ENCODE measurements at places on chromosomes 3 and 15. TPM values are rescaled to one million over a fixed set of nuclear protein-coding genes. Genes with fewer than 3 reads are reported as not detected.

GOLGA8G gene
- not detected for total RNA-seq

GOLGA8M gene
- 1.0 TPM for total RNA-seq

GPR171 gene
- 20.7 TPM for total RNA-seq

CCDC191 gene
- 6.4 TPM for total RNA-seq

- peaks cover 4% of the 10 kb centered on the region for H3K36me3 ChIP-seq
- peaks cover 48% of the 10 kb centered on the region for H3K27me3 ChIP-seq
- no peak for DNase-seq
Observed at GRCh38 chr3:38843898-38844297, 27.9 kb upstream of the SCN10A start.

DNA sequence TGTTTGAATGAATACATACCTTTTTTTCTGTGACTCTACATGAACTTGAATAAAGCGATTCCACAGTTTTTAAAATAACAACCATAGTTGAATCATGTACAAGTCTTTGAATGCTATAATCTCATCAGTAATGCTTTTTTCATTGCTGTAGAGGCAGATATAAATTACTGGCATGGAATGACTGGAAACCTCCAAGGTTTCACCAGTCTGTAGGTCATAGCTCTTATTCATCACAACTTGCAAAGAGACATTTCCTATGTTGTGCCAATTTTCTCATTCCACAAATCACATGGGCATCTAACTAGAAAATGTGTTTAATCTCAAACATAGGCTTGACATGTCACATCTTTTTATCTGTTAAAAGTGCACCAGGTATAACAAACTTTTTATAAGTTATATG is 407.1 kb upstream of the KCNMB2 start:
- H3K4me1 ChIP-seq, result no peaks in the 10 kb centered on the region
- no peak for DNase-seq
- H3K36me3 ChIP-seq, result no peaks in the 10 kb centered on the region
- no peak overlapping the region for H3K4me3 ChIP-seq
- H3K27ac ChIP-seq, result no peak overlapping the region

DNA sequence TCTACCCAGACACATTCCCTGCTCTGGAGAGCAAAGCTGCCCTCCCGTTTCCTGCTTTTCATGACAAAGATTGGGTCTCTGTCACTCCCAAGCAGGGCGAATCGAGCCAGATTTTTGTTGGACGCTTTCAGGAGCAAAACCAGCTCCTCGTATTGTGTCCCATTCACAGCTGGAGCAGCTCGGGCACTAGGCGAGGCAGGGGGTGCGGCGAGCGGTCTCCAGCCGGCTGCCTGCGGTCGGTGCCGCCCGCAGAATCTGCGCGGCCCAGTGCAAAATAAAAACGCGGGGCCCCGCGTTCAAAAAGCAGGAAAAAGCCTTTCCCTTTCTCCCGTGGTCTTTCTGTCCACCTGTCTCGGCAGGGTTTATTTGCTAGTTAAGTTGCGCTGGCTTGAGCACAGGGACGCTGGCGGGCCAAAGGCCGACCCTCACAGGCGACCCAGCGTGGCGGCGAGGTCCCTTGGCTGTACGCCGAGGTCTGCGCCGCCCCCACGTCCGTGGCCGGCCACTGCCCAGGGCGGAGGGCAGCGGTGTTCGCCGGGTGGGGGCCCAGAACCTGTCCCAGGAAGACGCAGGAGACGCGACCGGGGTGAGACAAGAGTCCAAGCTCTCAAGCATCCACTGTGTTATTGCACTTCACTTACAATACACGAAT is 71.2 kb downstream of the CYP19A1 start:
- peaks cover 14% of the 10 kb centered on the region for H3K27me3 ChIP-seq
- DNase-seq, result no peak
- H3K36me3 ChIP-seq, result peaks cover 2% of the 10 kb centered on the region
- no peak overlapping the region for H3K27ac ChIP-seq
- H3K4me3 ChIP-seq, result peak overlapping the region; percentile 28

GRCh38 chr15:65785151-65785550 is 6.9 kb downstream of the DENND4A start:
- no peak for DNase-seq
- no peaks in the 10 kb centered on the region for H3K27me3 ChIP-seq
- H3K27ac ChIP-seq, result peak overlapping the region; percentile 19
- no peak overlapping the region for H3K4me3 ChIP-seq

- no peaks in the 10 kb centered on the region for H3K36me3 ChIP-seq
- no peaks in the 10 kb centered on the region for H3K4me1 ChIP-seq
- no peak overlapping the region for H3K4me3 ChIP-seq
- DNase-seq, result no peak
- H3K27ac ChIP-seq, result no peak overlapping the region
Observed at GRCh38 chr3:55030938-55031337, 103.1 kb upstream of the LRTM1 start.

DNA sequence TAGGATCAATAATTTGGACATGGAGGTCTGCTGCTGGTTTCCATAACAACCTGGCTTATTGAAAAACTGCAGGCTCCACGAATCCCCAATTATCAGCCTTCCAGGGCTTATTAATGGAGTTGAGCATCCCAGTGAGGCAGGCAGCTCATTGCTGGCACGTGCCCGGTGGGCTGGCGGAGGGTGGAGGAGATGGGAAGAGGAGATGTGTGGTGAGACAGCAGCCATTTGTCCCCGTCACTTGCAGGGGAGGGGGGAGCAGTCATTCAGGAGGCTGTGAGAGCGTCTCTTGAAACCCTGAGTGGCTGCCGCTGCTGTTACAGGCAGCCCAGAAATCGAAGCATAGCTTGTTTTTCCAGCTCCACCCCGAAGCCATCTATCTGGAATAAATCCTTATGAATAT is 70.6 kb downstream of the GAP43 start:
- peaks cover 5% of the 10 kb centered on the region for H3K36me3 ChIP-seq
- H3K4me1 ChIP-seq, result peaks cover 4% of the 10 kb centered on the region
- H3K4me3 ChIP-seq, result no peak overlapping the region
- DNase-seq, result no peak
- peaks cover 23% of the 10 kb centered on the region for H3K27me3 ChIP-seq
- H3K27ac ChIP-seq, result no peak overlapping the region

DNA sequence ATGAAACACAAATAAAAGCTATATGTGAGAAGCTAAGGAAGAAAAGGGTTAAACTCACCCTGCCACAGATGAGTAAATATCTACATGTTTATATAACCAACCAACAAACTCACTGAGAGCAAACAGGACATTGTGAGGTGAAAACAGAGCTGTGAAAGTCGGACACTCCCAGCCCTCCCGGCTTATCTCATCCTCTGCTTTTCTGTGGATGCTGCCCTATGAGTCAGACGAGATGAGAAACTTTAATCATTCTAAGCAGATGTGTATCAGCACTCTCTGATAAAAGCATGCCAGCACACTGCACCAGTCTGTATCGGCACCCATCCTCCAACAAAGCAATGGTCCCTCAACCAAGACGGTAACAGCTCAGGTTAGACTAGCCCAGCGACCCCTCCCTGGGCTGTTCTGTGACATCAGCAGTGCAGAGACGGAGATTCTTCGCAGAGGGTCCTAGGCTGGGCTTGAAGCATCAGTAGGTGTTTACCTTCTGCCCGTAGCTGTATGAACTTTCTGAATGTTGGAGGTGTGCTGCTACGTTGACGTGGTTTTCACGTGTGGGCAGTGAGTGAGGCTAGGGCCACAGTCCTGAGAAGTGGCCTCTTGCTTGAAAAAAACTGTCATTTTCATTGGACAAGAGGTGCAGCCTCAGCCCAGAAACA is 119.8 kb upstream of the ALDH1A3 start:
- H3K27me3 ChIP-seq, result peaks cover 61% of the 10 kb centered on the region
- no peak for DNase-seq
- peaks cover 3% of the 10 kb centered on the region for H3K4me1 ChIP-seq
- no peak overlapping the region for H3K4me3 ChIP-seq
- H3K36me3 ChIP-seq, result no peaks in the 10 kb centered on the region

DNA sequence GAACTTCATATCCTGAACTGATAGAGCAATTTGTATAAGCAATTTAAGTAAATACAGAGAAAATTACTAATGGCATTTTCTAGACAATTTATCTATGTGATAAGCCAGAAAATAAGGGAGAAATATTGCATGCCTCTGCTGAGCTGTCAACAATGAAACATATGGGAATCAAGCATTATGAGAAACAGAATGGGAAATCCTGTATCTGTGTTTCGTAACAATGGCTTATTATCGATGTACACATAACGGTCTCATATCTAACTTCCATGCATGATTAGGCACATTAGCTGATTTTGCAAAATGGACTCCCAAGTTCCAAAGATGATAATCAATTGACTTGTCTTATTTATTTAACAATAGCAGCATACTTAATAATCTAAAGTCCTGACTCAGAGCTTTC is 30.4 kb upstream of the KCNMB2 start:
- H3K4me3 ChIP-seq, result no peak overlapping the region
- no peaks in the 10 kb centered on the region for H3K4me1 ChIP-seq
- H3K36me3 ChIP-seq, result no peaks in the 10 kb centered on the region
- no peak for DNase-seq
- no peak overlapping the region for H3K27ac ChIP-seq
- H3K27me3 ChIP-seq, result no peaks in the 10 kb centered on the region

DNA sequence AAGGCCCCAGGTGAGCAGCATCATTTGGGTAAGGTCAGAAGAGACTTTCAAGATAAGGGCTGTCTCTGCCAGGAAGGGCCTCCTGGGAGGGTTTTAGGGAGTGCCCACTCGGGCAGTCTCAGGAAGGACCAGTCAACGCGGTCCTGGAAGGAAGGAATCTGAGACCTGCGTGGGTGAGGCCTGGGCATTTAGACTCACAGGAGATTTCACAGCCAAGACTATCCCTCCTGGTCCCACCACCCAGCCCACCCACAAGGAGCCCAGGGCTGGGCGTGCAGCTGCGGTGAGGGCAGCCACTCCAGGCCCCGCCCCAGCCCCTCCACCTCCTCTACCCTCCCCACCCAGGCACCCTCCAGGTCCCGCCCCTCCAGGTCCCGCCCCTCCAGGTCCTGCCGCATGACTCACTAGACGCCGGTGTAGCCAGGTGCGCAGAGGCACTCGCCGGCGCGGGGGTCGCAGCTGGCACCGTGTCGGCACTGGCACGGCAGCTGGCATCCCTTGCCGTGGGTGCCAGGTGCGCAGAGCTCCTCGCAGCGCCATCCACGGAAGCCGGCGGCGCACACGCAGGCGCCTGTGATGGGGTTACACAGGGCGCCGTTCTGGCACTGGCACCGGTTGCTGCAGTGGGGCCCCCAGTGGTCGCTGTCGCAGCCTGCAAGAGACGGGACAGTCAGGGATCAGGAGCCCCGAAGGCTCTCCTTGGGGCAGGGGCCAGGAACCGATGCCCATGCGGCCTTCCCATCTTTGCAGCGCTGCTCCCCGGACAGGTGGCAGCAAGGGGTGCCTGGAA is 112.7 kb downstream of the RAB11A start:
- no peak for DNase-seq
- H3K4me3 ChIP-seq, result peak overlapping the region; percentile 77
- peaks cover 47% of the 10 kb centered on the region for H3K27me3 ChIP-seq
- peaks cover 15% of the 10 kb centered on the region for H3K4me1 ChIP-seq
- no peaks in the 10 kb centered on the region for H3K36me3 ChIP-seq

GRCh38 chr15:65907661-65908060 is 38.4 kb downstream of the RAB11A start:
- no peak overlapping the region for H3K27ac ChIP-seq
- H3K27me3 ChIP-seq, result no peaks in the 10 kb centered on the region
- peaks cover 2% of the 10 kb centered on the region for H3K36me3 ChIP-seq
- H3K4me1 ChIP-seq, result peaks cover 6% of the 10 kb centered on the region
- H3K4me3 ChIP-seq, result no peak overlapping the region

DNA sequence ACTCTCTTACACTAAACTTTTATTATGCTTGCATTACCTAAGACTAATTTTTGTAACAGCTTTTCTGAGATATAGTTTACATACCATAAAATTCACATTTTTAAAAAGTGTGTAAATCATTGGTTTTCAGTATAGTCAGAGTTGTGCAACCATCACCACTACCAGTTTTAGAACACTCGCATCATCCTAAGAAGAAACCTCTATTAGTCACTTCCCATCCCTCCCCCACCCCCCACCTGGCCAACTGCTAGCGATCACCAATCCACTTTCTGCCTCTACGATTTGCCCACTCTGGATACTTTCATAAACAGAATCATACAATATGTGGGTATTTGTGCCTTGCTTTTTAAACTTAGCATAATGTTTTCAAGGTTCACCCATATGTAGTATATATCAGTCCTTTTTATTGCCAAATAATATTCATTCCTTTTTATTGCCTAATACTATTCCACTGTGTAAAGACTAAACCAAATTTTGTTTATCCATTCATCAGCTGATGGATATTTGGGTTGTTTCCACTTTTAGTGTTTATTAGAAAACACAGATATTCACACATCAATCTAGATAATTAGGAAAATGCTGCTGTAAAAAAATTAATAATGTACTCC is 23.0 kb downstream of the UBP1 start:
- DNase-seq, result no peak
- no peaks in the 10 kb centered on the region for H3K27me3 ChIP-seq
- no peak overlapping the region for H3K4me3 ChIP-seq
- H3K27ac ChIP-seq, result peak overlapping the region; percentile 72
- H3K4me1 ChIP-seq, result peaks cover 18% of the 10 kb centered on the region

- H3K4me1 ChIP-seq, result no peaks in the 10 kb centered on the region
- no peaks in the 10 kb centered on the region for H3K36me3 ChIP-seq
- H3K4me3 ChIP-seq, result no peak overlapping the region
- DNase-seq, result no peak
- no peak overlapping the region for H3K27ac ChIP-seq
Observed at GRCh38 chr3:76203578-76203977, 418.2 kb upstream of the ZNF717 start.

GRCh38 chr3:64798316-64798715 is 110.5 kb upstream of the ADAMTS9 start:
- H3K4me3 ChIP-seq, result no peak overlapping the region
- no peak overlapping the region for H3K27ac ChIP-seq
- no peaks in the 10 kb centered on the region for H3K4me1 ChIP-seq
- no peak for DNase-seq
- no peaks in the 10 kb centered on the region for H3K36me3 ChIP-seq

DNA sequence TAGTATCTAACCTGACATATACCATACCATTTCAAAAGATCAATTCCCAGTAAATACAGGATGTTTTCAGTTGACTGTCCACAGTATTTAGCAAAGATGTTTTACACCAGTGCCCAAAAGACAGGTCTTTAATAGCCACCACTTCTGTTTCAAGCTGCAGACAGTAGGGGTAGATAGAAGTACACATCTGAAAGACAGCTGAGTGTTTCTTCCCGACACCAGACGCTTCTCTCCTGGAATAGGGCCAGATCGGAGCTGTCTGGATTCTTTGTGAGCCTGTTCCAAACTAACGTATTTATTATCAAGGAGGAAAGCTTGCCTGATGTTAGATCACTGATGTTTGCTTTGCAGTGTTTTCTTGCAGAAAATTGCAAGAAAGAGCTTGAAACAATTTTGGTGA is 136.1 kb upstream of the RBMS3 start:
- no peaks in the 10 kb centered on the region for H3K27me3 ChIP-seq
- no peaks in the 10 kb centered on the region for H3K36me3 ChIP-seq
- H3K4me1 ChIP-seq, result peaks cover 3% of the 10 kb centered on the region
- no peak for DNase-seq

GRCh38 chr15:66879531-66880368 is 177.7 kb downstream of the SMAD6 start:
- no peak for DNase-seq
- H3K27me3 ChIP-seq, result peaks cover 67% of the 10 kb centered on the region
- H3K4me1 ChIP-seq, result peaks cover 2% of the 10 kb centered on the region
- peaks cover 2% of the 10 kb centered on the region for H3K36me3 ChIP-seq
- no peak overlapping the region for H3K27ac ChIP-seq
